RCC 7860 (cell line): ENCODE measurements at places on chromosomes 11 and 22.

- DNase-seq: no peak
Measured at GRCh38 chr11:124442442-124442841, 3.1 kb downstream of the OR8B8 start.

DNA sequence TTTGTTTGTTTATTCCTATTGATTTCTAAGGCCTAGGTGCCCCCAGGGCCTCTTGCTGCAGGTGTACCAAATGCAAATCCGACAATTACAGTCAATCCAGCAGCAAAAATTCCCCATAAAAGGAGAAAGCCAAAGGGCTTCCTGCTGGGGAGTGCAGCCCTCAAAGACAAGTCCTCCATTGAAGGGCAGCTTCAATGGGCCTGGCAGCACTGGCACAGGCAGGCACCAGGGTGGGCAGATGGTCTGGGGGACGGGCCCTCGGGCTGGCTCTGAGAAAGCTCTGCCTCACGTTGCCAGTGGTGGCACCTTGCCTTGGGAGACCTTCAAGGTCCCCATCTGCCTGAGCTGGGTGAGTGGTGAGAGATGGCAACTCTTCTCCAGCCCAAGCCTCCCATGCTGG is 128.0 kb downstream of the DSCAML1 start:
- no peak for DNase-seq

GRCh38 chr11:65593518-65594414 is 1.8 kb downstream of the KCNK7 start:
- no peak for DNase-seq

- DNase-seq: no peak
Measured at GRCh38 chr22:48575618-48576332, 1251.9 kb downstream of the BRD1 start.

DNA sequence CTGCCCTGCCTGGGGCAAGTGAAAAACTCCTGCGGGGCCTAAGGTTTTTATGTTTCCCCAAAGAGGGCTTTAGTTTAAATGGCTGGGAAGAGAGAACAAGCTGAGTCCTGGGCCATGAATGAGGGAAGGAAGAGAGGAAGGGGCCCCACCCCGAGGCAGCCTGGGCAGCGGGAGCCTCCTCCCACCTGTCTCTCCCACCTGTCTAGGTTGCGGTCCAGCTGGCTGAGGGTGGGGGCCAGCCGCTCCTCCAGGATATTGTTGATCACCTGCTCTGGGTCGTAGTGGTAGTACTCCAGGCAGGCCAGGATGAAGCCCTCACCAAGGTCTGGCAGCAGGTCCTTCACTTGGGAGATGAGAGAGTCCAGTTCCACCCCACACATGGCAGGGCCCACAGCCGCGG is 34.6 kb downstream of the UQCR10 start:
- DNase-seq: no peak

- DNase-seq: no peak
Measured at GRCh38 chr11:124359566-124359965, 24.7 kb downstream of the OR8B2 start.
